ENCODE measurements at places on chromosomes 3 and 15.

GRCh38 chr3:9779721-9780457, 10.1 kb upstream of the CAMK1 start:
- no peak for DNase-seq

GRCh38 chr15:96333131-96334016, 2.9 kb downstream of the NR2F2 start:
- DNase-seq: peak; percentile 79

DNA sequence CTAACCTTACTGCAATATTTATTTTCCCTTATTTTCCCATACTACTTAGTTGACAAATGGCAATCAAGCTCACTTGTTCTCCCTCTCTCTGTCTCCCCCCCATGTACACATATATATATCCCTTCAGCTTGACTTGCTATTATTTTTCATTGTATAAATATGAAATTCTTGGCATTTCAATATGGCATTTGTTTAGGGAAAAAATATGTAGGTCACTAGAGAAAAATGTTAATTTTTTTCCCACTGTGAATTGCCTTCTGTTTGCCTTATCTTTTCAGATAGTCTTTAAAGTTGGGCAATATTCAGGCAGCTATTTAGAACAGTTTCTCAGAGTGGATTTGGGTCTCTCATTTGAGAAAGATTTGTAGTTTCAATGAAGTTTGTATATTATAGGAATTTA, 62.8 kb upstream of the UTS2B start:
- no peak for DNase-seq

- DNase-seq: peak; percentile 36
Observed at GRCh38 chr3:13419505-13420044, 547 bp downstream of the NUP210 start.

DNA sequence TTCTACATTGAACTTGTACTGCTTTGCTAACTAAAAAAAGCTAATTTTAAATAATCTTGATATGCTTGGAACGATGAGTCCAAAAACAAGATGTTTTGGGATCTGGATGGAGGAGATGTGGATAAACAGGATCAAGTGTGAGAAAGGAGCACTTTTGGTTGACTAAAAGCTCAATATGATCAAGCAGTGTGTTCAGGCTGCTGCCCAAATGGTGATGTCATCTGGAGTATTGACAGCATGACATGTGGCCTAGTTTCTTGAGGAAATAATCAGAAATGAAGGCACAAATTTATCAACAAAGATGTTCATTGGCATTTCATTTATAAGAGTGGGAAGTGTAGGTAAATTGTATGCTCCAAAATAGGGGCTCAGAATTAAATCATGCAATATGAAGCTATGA, 161.2 kb downstream of the SOX2 start:
- no peak for DNase-seq

GRCh38 chr3:45329761-45330305, 58.5 kb upstream of the LARS2 start:
- DNase-seq: no peak

DNA sequence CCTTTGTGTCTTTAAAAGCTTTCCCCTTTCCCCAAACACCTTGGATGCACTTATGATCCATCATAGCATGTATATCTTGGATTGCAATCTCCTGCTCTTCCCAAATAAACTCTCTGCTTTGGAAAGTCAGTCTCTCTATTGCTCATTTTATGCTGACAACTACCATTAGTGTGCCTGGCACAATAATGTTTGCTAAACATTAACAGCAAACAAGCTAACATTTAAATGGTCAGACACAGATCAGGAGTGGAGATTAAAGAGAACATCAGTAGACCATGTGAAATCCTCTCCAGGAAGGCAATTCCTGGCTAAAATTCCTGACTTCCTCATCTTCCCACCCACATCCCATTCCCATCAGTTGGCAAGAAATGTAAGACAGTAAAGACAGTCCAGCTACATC, 44.3 kb upstream of the EIF1B start:
- no peak for DNase-seq

- DNase-seq: no peak
Observed at GRCh38 chr3:61946570-61947324, 385.4 kb downstream of the PTPRG start.

DNA sequence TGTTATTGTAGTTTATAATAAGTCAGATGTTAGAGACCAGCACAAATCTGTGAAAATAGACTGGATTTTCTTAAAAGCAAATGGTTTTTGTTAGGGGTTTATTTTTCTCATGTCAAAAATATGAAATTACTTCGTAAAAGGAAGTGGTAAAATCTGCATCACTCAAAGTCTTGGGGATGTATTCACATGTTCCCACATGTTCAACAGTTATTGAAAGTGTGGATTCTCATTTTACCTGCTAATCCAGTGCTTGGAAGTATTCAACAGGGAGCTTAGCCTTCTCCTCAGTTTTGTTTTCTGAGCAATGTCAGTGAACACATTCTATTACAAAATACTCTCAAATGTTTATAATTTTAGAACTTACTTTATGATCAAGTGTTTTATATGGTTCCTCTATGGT, 352.0 kb downstream of the SOX2 start:
- no peak for DNase-seq

Measured in right cardiac atrium (tissue), 5 donors.